G401 (cell line): ENCODE measurements at places on chromosomes 3 and 15. TPM values are rescaled to one million over a fixed set of nuclear protein-coding genes. Genes with fewer than 3 reads are reported as not detected.

DNA sequence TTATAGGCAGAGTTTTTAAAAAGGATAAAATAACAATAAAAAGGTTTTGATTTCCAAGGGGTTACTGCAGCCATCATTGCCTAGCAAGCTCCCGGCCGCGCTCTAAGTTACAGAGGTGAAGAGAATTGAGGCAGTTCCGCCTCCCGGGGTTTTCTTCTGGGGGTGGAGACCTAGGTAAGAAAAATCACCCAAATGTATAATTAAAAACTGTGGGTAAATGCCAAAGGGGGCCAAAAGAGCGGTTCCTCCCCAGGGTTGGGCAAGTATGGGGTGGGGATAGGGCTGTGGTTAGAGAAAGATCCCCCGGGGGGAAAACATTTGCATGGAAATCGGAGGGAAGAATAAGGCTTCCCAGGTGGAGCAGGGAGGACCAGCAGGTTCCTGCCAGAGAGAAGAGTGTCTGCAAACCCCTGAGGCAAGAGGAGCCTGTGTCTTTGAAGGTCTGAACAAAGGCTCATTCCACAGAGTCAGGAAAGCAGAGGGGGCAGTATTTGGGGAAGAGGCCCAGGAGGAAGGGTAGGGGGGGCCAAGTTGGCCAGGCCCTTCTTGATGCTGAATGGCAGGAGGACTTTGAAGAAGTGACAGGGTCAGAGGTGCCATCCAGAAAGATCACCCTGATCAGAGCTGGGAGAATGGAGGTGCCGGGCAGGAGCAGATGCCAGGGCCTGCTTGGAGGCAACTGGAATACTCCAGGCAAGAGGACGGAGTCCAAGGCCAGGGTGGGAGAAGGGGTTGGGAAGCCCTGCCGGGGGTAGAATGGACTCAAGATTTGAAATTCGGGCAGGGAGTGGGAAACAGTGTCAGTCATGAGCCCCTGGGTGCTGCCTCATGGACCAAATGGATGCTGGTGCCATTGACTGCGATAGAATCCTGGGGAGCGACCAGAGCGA is 152.9 kb upstream of the RGMA start:
- no peak for DNase-seq

- DNase-seq = no peak
Observed at GRCh38 chr15:36726224-36726623, 146.8 kb downstream of the CDIN1 start.

GRCh38 chr3:42174679-42175385 is 83.7 kb downstream of the TRAK1 start:
- no peak for DNase-seq

DNA sequence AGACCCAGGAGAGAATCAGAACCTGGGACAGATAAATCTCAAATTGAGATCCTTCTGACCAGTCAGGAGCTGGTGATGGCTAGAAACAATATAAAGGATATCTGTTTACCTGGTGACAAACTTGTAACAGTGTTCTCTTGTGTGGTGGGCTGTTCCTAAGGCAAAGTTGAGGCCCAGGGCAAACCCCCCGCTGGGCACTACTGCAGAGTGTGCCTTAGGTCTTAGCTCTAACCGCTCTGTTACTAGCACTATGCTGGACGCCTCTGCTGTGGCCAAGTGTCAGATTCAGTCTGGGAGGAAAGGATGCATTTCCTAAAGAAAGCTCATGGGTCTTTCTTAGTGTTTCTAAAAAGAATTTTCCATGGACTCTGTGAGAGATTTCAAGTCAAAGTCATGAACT is 146.5 kb upstream of the MEIS2 start:
- no peak for DNase-seq

DNA sequence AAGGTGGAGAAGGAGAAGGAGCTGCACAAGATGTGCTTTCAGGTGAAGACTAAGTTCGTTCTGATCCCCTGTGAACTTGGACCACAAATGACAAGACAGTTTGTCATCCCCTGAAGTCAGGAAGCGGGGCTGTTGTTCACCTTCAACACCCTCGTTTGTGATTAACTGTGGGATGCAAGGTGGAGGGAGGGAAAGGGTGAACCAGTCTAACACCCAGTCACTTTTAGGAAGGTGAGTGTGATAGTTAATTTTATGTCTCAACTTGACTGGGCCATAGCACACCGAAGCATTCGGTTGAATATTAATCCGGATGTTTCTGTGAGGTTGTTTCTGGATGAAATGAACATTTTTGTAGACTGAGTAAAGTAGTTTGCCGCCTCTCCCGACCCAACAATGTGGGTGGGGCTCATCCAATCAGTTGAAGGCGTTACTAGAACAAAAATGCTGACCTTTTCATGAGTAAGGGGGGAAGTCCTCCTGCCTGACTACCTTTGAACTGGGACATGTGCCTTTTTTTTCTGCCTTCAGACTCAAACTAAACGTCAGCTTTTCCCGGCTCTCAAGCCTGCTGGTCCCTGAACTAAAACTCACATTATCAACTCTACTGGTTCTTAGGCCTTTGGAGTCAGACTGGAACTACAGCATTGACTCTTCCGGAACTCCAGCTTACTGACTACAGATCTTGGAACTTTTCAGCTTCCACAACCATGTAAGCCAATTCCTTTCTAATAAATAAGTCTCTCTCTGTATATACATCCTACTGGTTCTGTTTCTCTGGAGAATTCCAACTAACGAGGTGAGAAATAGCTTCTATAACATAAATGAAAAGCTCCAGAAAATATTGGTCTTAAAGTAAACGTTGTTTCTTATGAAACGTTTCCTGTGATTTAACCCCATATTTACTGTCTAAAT is 264.0 kb upstream of the SLITRK3 start:
- DNase-seq = no peak

DNA sequence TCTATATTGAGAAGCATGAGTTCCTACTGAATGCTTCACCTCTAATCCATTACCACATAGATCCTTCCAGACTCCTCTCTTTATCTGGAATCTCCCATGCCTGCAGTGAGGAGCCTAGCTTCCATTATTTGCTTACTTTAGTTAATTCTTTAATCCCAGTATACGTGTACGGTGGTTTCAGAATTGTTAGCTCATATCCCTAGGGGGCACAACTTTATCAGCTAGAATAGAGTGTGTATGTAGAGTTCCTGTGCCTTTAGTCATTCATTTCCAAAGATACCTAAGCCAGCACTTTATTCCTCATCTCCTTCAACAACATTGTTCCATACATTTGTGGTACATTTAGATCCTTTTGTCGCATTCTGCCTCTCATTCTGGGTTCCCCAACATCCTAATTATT is 226.0 kb downstream of the TJP1 start:
- no peak for DNase-seq

DNA sequence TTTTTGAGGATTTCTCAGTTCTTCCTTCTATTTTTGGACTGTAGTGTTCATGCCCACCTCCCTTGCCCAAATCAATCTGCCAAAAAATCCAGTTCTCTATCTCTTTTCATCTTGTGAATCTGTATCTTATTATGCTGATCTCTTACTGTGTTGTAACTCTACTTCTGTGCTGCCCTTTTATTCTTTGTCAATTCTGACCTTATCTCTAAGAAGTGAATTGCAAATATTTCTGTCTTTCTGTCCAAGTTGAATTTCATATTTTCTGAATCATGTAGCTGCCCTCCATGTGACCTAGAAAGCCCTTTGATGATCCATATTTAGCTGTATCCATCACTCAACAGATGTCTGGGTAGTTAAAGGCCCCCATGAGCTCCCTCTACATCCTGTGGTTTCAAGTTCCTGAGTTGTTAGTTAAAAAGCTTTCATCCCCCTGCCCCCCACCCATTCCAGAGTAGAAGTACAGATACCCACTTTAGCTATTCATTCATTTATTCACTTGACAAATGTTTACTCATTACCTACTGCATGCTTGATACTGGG is 33.6 kb upstream of the ETV5 start:
- DNase-seq = peak; percentile 22

TEX9 gene
- 6.4 and 10.8 TPM in 2 replicates for total RNA-seq
